ENCODE measurements at places on chromosomes 7 and 10.

DNA sequence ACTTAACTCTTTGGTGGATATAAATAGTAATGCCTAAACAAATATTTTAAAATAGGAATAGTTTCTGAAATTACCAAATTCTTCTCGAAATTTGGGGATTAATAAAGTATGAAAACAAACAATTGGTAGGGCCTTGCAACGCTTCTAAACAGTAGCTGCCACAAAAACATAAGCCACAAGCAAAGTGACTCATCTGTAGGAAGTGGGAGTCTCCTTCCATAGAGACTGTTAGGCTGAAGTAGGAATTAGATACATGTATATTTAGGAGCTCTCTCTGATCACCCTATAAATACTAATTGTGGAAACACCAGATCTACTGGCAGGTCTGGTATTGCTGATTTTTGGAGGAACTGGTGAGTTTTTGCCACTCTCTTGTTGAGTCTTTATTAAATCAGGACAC lies 5.7 kb upstream of the LMOD2 start:
- DNase-seq: no peak

GRCh38 chr10:86700851-86701617 lies 32.7 kb downstream of the LDB3 start:
- no peak for DNase-seq

- DNase-seq: no peak
Measured at GRCh38 chr7:130127821-130128317, 57.5 kb downstream of the KLHDC10 start.

GRCh38 chr10:1121271-1121970 lies 65.2 kb downstream of the WDR37 start:
- no peak for DNase-seq

DNA sequence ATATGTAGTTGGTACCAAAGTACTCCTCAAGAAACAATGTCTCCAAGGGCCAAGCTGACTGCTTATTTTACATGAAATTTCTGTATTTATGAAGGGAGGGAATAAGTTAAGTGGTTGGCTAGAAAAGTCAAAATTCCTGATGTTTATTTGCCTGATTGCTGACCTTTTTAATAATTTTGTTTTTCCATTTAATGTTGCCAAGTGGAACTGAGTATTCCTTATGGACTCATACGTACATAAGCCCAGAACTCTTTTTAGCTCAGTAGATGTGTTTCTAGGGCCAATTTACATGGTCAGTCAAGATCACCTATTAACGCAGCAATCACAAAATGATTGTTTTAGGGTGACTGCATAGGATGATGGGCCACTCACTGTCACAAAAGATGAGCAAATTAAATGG lies 78.3 kb upstream of the FZD8 start:
- no peak for DNase-seq
